ENCODE measurements at places on chromosomes 11 and 22.

- DNase-seq, result no peak
Observed at GRCh38 chr22:42368379-42369249, 63.6 kb downstream of the NFAM1 start.

- peak; percentile 49 for DNase-seq
Observed at GRCh38 chr11:74522776-74523175, 29.3 kb upstream of the LIPT2 start.

DNA sequence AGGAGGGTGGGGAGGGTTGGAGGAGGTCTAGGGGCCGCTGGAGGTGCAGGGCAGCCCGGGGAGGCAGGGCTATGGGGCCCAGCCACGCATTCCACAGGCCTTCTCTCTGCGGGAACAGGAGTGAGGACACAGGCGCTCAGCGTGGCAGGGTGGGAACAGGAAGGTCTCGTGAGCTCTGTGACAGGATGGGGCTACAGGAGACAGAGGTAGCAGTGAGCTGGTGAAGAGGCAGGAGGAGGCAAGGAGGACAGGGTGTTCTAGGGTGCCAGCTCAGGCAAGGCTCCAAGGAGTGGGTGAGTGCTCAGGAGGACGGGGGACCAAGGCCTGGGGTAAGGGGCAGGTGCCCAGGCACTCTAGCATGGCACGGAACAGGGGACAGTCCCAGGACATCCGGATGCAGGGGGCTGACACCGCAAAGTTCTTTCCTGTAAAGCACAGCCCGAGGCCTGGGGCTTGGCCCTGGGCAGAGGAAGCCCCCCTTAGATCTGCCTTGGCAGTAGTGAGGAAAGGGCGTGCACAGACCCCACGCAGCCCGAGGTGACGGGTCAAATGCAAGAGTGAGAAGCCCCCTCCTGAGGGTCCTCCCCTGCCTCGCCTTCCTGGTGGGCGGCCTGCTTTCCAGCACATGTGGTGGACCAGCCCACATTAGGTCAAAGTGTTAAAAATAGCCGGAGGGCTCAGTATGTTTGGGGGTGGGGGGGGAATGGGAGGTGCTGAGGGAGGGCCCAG, 4.7 kb upstream of the NEAT1 start:
- peak; percentile 21 for DNase-seq

DNA sequence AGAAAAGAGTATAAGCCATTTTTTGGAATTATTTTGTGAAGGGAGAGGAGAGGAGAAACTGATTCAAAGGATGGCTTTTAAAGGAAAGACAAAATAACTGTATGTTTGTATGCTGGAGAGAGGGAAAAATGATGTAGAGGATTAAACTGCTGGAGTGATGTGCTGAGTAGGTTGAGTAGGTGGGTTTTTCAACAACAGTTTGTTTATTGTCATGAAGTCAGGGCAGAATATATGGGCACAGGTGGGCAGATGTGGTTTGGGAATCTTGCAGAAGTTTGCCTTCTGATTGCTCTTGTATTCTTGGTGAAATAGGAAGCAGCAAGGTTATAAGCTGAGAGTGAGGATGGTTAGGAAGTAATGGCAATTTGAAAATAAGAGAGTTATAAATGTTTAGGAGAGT, 12.1 kb downstream of the SYT9 start:
- DNase-seq, result no peak

GRCh38 chr22:18966748-18967147, 30.7 kb upstream of the PRODH start:
- no peak for DNase-seq

- DNase-seq, result peak; percentile 74
Observed at GRCh38 chr11:36744375-36745168, 146.5 kb upstream of the RAG2 start.

DNA sequence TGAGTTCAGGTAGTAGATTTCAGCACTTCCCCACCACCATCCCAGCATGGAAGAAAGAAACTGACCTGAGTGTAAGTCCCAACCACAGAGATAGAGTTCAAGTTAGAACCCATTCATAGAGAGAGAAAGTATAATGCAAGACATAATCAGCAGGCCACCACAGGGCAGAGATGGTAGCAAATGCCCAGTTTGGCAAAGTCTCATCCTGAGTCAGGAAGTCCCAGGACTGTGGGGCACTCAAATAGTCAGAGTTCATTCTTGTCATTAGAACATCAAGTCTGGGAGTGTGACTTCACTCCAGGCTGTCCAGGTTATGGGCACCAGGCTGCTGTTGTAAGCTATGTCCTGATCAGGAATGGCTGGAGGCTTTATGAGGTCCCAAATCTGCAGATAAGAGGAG, 72.0 kb upstream of the USP47 start:
- DNase-seq, result no peak

- no peak for DNase-seq
Observed at GRCh38 chr11:73389916-73390315, 13.7 kb downstream of the RELT start.

- DNase-seq, result no peak
Observed at GRCh38 chr11:69471729-69472540, 9.5 kb upstream of the LINC01488 start.

- DNase-seq, result peak; percentile 59
Observed at GRCh38 chr11:27118371-27118770, 77.8 kb downstream of the BBOX1 start.

DNA sequence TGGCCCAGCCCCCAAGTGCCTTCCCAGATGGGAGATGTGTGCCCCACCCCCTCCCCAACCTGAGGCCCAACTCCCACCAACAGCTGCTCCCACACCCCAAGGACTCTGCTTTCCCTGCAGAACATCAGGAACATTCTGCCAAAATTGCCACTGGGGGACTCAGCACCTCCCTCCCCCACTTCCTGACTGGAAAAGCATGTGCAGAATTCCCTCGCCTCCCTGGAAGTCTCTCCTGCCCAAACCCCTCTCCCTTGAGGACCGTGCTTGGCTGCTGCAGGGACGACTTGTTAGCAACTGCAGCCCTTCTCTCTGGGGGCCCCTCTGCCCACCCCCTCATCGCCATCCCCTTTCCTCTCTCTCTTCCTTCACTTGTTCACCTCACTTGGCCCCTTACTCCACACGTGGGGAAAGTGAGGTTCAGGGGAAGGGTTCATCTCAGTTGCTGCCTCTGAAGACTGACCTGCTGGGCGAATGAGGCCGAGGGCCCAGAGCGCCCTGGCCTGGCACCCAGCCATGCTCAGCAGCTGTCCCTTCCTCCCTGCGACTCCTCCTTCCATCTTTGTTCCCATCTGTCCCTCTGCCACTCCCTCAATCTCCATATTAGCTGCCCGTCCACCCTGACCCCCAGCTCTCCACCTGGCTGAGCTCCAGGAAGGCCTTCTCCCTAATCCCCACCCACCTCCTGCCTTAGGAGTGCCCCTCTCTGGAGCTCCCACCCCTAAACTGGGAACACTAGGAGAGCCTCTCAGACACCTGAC, 105.1 kb downstream of the CHST1 start:
- DNase-seq, result no peak

DNA sequence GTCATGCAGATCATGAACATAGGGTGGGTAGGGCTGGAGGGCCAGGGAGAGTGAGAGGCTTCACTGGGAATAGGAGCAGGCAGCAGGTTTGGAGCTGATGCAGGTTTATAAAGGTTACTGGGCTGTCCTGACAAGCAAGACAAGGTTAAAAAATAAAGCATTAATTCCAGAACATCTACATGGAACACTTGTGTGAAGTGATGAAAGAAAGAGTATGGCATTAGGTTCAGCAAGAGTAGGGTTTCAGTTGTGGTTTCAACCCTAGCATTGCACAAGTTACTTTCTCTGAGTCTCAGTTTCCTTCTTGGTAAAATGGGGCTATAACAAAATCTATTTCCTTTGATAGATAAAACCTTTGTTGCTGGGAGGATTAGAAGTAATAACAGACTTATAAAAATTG, 114.6 kb upstream of the SESN3 start:
- no peak for DNase-seq

DNA sequence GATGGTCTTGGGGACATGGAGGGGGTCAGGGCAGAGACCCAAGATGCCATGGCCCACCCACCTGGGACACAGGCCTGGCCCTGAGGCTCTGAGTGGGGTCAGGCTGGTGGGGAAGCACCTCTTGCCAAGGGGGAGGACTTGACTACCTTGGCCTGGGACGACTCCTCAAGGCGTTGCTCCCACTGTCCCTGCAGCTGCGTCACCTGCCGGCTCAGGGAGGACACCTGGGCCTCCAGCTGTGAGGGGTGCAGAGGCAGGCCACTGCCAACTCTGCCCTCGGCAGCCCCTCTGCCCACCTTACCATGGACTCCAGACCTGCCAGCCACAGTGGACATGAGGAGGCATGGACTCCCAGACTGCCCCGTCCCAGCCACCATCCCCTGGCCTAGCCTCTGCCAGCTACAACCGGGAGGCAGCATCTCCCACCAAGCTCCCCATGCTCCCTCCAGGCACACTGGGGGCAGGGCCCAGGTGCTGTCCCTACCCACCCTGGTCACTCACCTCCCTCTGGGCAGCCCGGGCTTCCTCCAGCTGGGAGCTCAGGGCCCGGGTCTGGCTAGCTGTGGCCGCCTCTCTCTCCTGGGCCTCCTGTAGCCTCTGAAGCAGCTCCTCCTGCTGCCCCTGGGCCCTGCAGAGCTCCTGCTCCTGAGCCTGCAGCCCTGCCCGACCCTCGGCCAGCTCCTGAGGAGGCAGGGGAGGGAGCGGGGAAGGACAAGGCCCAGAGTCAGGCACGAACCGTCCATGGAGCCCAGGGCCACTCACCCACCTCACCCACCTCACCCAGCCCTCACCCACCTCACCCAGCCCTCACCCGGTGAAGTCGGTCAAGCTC, 8.6 kb downstream of the CDC42BPG start:
- DNase-seq, result no peak

GRCh38 chr11:86938900-86939880, 16.0 kb downstream of the FZD4 start:
- DNase-seq, result peak; percentile 87

DNA sequence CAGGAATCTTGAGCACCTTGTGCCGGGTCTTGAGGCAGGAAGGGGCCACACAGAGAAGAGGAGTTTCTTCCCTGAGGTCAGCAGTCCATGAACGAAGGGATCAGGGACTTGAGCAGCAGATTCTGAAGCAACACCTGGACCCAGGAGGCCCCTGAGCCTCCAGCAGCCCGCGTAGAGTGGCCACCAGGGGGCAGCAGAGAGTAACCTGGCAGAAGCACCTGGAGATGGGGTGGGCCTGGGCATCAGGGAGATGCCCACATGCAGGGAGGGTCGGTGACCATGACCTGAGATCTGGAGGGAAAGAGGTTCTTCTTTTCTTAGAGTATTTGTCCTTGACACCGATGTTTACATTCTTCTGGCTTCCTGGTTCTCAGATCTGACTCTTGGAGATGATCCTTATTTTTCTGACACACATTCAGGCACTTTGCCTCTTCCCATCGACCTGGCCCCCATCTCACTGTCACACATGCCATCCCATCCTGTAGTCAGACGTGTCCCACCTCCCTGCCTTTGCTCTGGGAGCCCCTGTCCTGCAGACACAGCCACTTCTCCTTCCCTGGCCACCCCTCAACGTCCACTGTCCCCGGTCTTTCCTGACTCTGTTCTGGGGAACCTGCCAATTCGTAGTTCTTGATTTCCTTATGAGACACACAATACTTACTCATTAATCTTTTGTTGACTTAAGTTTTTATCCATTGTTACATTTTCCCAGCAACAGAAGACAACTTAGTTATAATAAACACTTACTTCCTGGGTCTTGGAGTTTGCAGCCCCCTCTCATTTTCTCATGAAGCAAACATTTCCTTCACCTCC, 66.5 kb downstream of the GGTLC2 start:
- DNase-seq, result peak; percentile 42

GRCh38 chr11:66008468-66009101, 3.2 kb upstream of the CST6 start:
- no peak for DNase-seq

GRCh38 chr22:19885841-19886592, 31.3 kb upstream of the GNB1L start:
- DNase-seq, result no peak

- DNase-seq, result no peak
Observed at GRCh38 chr22:20782596-20783299, 8.8 kb downstream of the SERPIND1 start.

GRCh38 chr11:36748836-36749235, 150.8 kb upstream of the RAG2 start:
- no peak for DNase-seq

DNA sequence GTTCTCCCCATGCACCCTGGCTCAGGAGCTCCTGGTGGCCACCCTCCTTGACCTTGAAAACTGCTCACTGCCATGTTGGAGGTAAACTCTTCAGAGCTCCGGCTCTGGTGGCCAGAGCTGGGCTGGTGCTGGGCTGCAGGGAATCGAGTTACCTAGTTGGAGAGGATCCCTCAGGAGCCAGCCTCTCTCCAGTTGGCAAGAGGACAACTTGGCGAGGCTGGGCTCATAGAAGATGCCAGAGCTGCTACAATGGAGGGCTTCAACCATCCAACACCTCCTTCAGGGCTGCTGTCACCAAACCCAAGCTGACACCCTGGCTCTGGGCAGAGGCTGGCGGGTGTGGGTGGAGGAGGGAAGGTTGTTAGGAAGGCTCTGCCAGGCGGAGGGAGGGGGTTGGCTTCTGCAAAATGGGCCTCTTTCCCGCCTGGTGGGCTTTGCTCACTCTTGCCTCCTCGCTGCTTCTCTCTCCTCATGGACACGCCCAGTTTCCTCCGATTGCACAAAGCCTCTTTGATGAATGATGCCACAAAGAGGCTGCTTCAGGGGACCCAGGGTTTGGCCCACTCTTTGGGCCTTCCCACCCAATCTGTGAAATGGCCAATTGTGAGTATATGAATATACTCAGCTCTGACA, 53.1 kb downstream of the THAP12 start:
- DNase-seq, result no peak

DNA sequence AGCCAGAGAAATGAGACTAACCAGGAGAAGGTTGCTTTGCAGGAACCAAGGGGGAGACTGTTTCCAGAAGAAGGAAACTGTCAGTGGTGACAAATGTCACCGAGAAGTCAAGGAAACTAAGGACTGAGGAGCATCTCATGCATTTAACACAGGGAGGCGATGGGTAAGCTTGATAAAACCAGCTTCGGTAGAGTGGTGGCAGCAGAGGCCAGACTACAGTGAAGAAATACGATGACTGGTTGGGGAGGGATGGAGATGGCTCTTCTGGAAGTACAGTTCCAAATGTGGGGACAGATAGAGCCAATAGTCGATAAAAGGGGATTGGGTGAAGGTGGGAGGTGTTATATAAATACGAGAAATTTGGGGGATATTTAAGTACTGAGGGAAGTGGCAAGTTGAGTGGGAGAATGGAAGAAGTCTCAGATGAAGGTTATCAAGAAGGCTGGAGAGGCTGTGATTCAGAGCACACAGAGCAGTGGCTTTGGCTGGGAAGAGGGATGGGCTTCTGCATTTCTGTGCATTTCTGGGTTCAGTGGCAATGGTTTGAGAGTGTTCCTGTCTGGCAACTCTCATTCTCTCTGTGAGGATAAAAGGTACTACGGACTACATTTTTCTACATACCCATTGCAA, 29.2 kb downstream of the SC5D start:
- DNase-seq, result peak; percentile 13

GRCh38 chr11:82191695-82192094, 542.0 kb downstream of the FAM181B start:
- DNase-seq, result no peak

DNA sequence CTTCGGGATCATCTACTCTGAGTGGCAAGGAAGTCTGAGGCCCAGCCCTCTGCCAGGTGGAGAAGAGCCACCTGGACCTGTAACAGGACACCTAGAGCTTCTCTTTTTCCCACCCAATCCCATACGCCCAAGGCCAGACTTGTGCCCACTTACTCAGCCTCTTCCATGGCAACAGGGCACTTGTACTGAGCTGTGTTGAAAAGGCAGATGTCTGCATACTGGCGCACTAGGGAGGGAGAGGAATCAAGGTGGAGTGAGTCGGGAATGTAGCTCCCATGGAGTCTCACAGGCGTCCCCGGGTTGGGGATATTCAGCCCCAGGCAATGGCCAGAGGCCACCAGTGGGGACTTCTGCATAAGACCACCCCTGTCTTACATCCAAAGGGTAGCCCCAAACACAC, 36.1 kb downstream of the TPBGL start:
- no peak for DNase-seq

Measured in adipocyte (in vitro differentiated cells).